ENCODE measurements at places on chromosomes 5 and 9. TPM values are rescaled to one million over a fixed set of nuclear protein-coding genes. Genes with fewer than 3 reads are reported as not detected.

Gene SPINK13
- total RNA-seq: not detected

Gene SPRY4
- 10.3 TPM for total RNA-seq

Gene NAIP
- 0.39 TPM for total RNA-seq

Gene NRARP
- total RNA-seq: 2.5 TPM

Gene PTGS1
- total RNA-seq: 1.5 TPM

Gene HTR1A
- not detected for total RNA-seq

Gene CFAP77
- total RNA-seq: 0.12 TPM

Gene IL5
- total RNA-seq: not detected

Gene TMEM252
- not detected for total RNA-seq

Gene AMBP
- 7.8 TPM for total RNA-seq

Gene RNF180
- total RNA-seq: 0.36 TPM

Gene ZNF454
- total RNA-seq: not detected

Gene ACOT12
- not detected for total RNA-seq

Gene SPINK6
- total RNA-seq: 0.45 TPM

Gene HCN1
- total RNA-seq: not detected

Gene EQTN
- not detected for total RNA-seq

Gene IL4
- not detected for total RNA-seq

Gene CDC20B
- total RNA-seq: 0.07 TPM

Gene PTPN3
- 17.3 TPM for total RNA-seq

Gene FBP2
- total RNA-seq: 0.06 TPM

Gene SLC6A19
- 0.38 TPM for total RNA-seq

Gene TRUB2
- total RNA-seq: 39.4 TPM

Gene CMYA5
- total RNA-seq: 0.14 TPM

Gene DHFR
- 53.2 TPM for total RNA-seq

Gene LPAR1
- total RNA-seq: 23.3 TPM

Gene PRR7
- 32.8 TPM for total RNA-seq

Gene CAVIN4
- total RNA-seq: 0.29 TPM

Gene EDIL3
- 0.14 TPM for total RNA-seq

Gene SLC6A7
- not detected for total RNA-seq

Gene F12
- 22.1 TPM for total RNA-seq

Gene BTNL3
- not detected for total RNA-seq

Gene NIPAL4
- 10.9 TPM for total RNA-seq

Gene IGIP
- 0.97 TPM for total RNA-seq

Gene DMAC1
- 77.5 TPM for total RNA-seq

Gene MYMK
- not detected for total RNA-seq

Gene OR1Q1
- not detected for total RNA-seq

Gene CATSPER3
- 0.22 TPM for total RNA-seq

Gene OTULINL
- 24.0 TPM for total RNA-seq

Gene ADAMTS13
- total RNA-seq: 0.60 TPM

Gene AQP3
- total RNA-seq: 22.7 TPM

Gene TRIO
- 105 TPM for total RNA-seq

Gene GRM6
- not detected for total RNA-seq

Gene CARTPT
- not detected for total RNA-seq

Gene EMB
- 5.8 TPM for total RNA-seq

Gene FAM151B
- total RNA-seq: 1.6 TPM

Gene APBA1
- 0.16 TPM for total RNA-seq

Measured in A549 treated with Hydrocortisone at 1 μM for 4 hours (cell line).